NCI-H1694 (cell line): ENCODE measurements at places on chromosomes 13 and 19.

GRCh38 chr19:49513746-49514118 lies 1.3 kb downstream of the FCGRT start:
- DNase-seq: no peak

- DNase-seq: no peak
These were observed 843 bp downstream of the ANO8 start for GRCh38 chr19:17333611-17334413.

DNA sequence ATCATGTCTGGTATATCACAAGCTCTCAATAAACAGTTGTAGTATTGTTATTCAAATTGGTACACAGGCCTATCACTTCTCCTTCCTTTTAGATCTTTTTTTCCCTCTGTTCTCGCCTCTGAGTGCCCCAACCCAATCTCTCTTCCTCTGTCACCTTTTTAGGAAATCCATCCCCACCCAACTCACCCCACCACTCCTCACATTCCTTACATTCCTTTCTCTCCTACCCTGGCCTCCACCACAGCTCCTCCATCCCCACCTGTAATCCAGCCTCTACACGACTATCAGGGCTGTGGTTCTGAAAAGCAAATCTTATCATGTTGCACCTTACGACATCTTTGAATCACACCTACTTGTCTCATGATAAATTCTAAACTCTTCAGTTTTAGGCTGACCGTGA lies 545.4 kb upstream of the GPC6 start:
- no peak for DNase-seq

DNA sequence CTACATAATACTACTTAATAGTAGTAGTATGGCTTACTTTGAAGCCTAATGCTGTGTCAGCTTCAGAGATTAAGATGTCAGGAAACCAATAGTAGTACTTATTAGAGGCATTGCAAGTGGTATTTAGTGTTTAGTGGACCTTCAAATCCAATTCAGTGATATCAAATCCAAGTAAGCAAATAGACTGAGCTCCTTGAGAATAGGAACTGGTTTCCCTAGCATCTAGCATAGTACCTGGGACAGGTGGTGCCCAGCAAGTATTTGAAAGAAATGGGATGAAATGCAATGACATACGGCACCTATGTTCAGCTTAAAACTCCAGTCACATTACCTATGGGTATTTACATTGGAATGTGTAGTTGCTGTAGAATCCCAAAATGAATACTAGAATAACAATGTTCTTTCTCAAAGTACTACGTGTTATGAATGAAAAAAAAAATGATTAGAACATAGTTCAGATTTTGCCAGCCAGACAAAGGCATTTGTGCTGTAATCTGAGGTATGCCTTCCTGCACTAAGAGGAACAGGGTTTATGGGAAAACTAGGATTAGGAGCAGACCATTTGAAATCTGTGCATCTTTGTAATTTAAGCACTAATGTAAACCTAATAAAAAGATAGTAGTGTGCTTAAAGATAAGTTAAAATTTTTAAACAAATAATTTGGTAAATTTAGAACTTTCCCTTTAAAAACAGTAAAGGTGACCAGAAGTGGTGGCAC lies 17.1 kb downstream of the LSM14A start:
- no peak for DNase-seq

DNA sequence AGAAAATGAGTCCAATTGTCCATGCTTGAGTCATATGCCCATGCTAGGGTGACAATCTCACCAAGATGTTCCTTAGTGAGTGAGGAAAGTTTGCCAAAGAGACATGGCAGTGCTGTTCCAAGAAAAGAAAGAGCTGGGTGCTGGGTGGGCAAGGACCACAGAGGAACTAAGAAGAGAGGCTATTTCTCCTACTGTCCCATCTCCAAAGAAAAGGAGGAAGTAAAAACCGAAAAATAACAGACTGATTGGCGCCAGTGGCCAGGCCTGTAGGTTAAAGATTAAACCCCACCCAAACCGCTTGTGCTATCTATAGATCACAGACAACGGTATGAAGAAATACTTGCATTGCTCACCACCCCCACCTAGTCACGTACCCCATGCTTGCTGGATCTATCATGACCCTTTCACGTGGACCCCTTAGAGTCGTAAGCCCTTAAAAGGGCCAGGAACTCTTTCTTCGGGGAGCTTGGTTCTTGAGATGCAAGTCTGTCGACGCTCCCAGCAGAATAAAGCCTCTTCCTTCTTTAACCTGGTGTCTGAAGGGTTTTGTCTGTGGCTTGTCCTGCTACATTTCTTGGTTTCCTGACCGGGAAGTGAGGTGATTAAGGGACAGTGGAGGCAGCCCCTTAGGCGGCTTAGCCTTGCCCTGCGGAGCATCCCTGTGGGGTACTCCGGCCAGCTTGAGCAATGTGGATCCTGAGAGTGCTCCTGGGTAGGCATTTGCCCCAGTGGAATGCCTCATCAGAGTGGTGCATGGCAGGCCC lies 606.5 kb downstream of the UQCRFS1 start:
- no peak for DNase-seq

GRCh38 chr13:40460116-40460515 lies 206.3 kb downstream of the FOXO1 start:
- no peak for DNase-seq

DNA sequence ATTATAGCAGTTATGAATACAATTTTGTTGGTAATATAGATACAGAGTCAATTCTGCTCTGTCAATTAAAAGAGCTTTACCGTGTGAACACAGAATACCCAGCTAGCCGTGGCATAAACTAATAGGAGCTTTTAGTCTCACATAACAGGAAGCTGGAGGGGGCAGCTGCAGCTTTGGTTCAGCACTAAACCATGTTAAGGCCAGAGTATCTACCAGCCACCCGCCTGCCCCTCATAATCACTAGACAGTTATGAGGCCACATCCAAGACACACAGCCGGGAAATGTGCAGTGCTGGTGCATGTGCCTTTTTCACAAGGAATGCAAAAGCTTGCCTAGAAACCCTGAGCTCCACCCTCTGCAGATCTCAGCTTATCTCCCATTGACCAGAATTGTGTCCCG lies 62.3 kb downstream of the SGCG start:
- no peak for DNase-seq

DNA sequence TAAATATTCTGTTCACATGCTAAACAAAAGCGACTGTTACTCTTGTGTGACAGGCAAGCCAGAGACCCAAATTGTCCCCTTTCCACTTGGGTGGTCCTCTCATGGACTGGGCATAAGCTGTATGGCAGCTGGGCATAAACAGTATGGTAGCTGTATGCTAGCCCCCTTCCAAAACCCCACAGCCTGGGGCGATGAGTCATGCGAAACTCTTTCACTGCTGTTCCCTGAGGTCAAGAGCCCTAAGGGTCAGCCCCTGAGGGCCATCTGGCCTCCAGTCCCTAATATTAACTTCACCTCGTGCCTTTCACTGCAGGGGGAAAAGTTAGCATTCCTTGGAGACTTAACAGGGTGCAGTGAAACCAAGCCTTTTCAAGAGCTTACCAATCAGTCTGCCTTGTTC lies 45.6 kb upstream of the ZNF562 start:
- no peak for DNase-seq

DNA sequence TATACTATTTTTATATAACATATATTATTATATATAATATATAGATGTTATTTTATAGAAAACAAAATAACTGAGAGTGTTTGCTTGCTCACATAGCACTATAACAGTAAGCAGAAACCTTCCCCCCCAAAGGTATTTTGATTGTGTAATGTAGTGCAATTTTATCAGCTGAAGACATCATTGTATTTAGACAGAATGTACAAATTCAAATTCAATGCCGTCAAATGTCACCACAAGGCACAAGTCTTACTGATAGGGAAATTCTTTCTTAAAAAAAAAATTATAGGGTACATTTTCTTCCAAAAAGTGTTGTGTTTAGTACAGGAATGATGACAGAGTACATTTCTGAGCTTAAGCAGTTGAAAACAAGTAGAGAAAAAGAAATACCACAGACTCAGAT lies 1147.1 kb upstream of the SPRY2 start:
- DNase-seq: no peak

GRCh38 chr13:30457306-30457891 lies 8.3 kb downstream of the HMGB1 start:
- DNase-seq: no peak

DNA sequence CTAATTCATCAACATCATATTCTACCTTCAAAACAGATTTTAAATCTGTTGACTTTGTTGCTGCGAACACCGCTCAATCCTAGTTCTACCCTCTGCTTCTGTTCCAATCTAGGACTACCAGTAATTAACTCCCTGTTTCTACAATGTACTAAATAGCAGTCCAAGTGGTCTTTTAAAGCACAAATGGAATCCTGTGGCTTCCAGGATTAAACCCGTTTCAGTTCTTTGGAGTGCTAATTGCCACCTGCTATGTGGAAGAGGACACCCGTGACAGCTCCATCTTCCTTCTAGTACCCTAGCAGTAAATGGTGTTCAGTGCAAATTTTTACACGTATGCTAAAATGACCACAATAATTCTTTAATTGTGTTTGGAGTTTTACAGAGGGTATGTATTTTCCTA lies 232.1 kb downstream of the TDRD3 start:
- no peak for DNase-seq

GRCh38 chr13:110643324-110643723 lies 28.0 kb downstream of the NAXD start:
- no peak for DNase-seq

DNA sequence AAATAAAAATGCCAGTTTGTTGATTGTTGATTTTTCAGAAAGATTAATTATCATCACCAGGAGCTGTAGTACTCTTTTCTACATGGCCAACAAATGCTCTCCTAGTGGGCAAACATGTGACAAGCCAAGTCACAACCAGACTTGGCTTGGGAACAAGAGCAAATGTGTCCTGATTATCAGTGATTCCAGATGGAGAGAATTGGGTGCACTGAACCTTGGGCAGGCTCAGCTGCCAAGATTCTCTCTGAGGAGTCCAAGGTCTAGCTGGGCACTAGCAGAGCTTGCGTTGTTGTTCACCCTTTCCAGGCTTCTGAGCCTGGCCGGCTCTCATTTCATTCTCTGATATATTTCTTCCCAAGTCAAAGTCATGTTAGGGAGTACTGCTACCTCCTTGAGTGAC lies 27.3 kb upstream of the GPI start:
- DNase-seq: peak; percentile 59

DNA sequence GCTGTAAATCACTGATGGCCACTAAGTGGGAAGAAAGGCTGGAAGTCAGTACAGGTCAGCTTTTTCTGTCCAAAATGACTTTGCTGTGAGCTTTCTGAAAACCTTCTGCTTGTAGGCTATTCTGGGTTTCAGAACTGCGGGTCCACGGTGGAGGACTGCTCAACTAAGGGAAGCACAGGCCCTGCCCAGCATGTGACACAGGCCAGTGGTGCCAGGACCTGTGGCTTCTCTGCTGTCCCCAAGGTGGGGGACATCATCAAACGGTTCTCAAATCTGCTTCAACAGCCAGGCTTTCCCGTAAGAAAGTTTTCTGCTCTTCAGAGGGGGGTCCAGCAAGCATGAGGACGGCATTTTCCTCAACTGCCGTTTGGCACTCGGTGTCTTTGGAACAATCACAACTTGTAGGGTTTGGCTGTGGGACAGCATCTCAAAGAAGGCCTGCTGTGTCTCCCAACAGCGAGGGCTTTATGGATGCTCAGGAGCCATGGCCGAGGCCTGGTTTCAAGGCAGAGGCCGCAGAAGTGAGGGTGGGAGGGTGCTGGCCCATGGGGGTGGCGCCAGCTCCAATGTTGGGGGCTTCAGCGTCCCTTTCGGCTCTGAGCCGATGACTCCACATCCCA lies 3.8 kb downstream of the SGTA start:
- DNase-seq: no peak

DNA sequence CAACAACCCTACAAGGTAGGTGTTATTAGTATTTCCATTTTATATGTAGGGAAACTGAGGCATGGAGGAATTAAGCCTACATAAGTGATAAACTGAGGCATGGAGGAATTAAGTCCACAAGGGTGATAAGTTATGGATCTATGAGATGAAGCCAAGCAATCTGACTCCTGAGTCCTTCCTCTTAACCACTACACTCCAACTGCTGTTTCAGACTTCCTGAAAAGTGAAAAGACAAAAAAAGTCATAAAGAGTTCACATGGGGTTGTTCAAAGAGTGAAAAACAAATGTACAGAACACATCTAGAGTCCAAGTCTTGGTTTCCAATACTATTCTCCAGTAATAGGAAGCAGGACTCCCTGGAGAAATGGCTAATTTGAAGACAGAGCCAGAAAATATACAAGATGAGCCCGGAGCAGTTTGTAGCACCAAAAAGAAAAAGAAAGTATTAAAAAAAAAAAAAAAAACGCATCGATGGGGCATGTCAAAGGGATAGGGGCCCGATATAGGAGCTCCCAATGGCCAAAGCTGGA lies 12.1 kb downstream of the CRYL1 start:
- no peak for DNase-seq

GRCh38 chr13:55483626-55484158 lies 1657.0 kb upstream of the PRR20A start:
- DNase-seq: no peak

DNA sequence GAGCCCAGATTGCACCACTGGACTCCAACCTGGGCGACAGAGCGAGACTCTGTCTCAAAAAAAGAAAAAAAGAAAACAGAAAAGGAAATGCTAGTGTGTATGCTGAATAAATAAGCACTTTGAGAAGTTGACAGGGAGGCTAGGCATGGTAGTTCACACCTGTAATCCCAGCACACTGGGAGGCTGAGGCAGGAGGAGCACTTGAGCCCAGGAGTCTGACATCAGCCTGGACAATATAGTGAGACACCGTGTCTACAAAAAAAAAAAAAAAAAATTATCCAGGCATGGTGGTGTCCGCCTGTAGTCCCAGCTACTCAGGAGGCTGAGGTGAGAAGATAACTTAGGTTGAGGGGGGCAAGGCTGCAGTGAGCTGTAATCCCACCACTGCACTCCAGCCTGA lies 19.1 kb upstream of the LDLR start:
- no peak for DNase-seq
